ENCODE measurements at places on chromosomes 7 and 10. TPM values are rescaled to one million over a fixed set of nuclear protein-coding genes. Genes with fewer than 3 reads are reported as not detected.

The CFAP46 gene
- total RNA-seq, result under 0.01 TPM

The NYAP1 gene
- under 0.01 TPM for total RNA-seq

The CALHM3 gene
- 0.27 TPM for total RNA-seq

The POP7 gene
- total RNA-seq, result 31.8 TPM

The LAMB1 gene
- total RNA-seq, result 0.27 TPM

- DNase-seq, result no peak
Measured at GRCh38 chr10:110396284-110396651, 91.5 kb upstream of the SMNDC1 start.

DNA sequence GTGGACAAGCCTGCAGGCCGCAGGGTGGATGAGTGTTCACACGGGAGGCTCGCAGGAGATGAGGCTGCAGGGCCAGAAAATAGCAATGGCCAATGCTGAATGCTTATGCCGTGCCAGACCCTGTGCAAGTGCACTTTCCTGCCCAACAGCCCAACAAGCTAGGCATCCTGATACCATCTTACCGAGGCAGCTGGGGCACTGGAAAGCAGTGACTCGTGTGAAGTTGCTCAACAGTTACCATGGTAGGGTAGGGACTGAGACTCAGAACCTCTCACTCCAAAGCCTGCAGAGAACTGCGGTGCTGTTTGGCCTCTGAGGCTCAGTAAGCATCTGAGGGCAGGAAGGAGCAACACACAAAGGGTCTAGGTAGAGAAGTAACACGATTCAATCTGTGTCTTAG is 43.7 kb downstream of the JAZF1 start:
- DNase-seq, result no peak

DNA sequence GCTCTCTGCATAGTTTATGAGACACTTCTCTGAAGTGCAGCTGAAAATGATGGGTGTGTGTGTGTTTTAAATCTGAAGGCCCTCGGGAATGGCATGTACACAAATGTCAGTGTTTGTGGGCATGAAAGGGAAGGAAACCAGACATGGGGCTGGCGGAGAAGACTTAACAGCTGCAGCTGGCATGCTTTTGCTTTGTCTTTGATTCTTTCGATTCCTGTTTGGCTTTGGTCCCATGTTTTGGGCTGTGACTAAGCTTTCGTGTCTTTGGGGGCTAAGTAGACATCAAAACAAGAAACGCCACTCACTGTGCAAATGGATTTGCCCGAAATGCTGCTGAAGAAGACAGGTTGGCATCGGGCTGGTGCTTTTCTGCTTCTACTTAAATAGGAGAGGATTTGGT is 179.3 kb downstream of the PFKFB3 start:
- DNase-seq, result peak; percentile 22

GRCh38 chr7:151550656-151551286 is 31.1 kb upstream of the RHEB start:
- DNase-seq, result no peak

DNA sequence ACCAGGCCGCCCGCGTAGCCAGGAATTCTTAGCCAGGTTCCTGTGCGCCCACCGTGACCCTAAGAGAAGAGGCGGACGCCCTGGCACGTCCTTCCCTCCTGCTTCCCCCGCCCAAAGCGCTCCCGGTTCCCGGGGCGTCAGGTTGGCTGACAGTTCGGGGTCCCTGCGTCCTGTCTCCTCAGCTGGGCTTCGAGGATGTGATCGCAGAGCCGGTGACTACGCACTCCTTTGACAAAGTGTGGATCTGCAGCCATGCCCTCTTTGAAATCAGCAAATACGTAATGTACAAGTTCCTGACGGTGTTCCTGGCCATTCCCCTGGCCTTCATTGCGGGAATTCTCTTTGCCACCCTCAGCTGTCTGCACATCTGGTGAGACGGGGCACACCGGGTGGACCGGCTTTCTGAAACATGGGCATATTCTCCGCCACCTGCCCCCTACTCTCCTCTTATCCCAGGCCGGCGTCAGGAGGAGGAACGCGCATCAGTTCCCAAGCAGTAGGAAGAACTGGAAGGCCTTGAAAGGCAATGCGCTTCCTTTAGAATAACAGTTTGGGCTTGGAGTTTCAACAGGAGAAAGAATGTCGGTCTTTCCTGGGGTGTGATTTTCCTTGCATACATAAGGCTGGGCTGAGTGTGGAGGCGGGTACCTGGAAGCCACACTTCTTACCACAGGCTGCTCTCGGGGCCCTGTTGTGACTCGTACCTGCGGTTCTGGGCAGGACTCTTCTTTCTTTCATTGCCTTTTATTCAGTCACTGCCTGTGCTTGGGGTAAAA is 728 bp downstream of the CAV2 start:
- no peak for DNase-seq

DNA sequence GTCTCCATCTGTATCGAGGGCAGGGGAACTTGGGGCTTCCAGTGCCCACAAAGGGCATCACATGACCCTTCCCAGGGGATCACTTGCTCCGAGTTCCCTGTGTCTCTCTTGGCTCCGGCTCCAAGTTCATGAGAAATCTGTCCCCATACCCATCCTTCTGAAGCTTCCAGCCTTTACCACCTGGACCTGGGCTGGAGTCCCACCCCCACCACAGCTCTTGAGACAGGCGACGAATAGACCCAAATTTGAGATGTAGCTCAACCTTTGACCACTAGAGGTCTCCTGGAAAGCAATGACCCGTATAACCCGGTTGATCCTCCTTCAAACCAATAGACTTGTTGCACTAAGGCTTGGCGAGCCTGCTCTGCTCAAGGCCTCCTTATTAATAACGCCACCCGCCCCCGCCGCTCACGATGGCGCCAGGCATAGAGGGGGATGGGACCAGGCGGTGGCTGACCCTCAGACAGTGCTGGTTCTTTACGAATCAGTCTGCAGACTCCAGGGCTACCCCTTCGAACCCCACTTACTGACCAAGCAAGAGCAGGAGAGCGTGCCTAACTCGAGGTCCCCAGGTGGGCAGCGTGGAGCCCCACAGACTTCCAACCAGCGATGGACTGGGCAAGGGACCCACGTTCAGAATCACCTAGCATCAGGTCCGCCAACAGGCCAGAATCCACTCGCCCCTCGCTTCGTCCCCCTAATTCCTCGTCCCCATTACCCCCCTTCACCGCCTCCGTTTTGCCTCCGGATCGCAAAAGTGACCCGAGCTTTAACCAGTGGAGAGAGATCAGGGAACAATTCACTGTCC is 4.4 kb upstream of the ARID5B start:
- DNase-seq, result peak; percentile 90

DNA sequence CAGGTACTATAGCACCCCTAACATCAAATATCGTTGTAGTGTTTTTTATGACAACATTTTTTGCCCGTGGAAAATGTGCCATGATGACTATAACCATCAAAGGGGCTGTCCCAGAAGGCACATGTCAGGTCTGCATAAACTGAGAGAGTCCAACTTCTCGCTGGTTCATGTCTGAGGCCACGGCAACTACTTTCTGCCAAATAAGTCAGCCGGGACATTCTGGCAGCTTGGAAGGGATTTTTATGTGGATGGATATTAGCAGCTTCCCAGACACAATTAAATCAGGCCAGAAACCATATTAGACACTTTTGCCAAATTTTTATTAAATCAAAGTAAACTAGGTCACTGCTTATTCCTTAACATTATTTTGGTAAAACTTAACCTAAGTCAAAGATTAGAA is 477.4 kb upstream of the FZD8 start:
- DNase-seq, result no peak

DNA sequence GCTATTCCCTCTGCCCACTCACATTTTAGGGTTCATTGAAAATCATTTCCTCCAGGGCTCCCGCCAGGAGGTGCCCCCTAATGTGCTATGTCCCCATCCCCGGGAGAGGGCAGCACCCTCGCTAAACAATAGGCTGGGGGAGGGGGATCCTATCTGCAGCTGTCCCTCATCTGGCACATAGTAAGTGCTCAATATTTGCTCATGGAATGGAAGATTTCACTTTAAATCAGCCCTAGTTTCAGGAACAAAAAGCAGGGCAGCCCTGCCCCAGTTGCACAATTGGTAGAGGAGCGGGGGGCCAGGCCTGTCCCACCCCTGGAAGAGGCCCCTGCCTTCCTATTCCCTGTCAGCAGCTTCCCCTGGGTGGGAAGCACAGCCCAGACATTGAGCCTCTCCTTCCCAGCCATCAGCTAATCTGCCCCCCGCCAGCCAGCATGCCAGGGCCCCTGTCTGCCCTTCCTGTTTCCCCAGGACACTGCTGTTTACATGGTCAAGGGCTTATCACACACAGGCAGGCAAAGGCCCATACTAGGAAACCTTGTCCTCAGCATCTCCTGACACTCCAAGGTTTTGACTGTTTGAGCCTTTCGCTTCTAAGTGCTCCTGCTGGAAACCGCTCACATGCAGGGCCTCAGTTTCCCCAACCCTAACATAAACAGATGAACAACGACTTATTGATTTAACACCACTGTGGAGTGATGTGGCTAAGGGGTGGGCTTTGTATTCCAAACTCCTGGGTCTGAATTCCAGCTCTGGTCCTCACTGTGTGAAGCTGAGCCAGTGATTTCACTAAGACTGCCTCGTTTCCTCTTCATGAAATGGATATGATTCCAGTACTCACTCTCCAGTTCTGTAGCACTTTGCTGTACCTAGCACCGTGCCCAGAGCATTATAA is 130.7 kb upstream of the ZMIZ1 start:
- DNase-seq, result peak; percentile 62

DNA sequence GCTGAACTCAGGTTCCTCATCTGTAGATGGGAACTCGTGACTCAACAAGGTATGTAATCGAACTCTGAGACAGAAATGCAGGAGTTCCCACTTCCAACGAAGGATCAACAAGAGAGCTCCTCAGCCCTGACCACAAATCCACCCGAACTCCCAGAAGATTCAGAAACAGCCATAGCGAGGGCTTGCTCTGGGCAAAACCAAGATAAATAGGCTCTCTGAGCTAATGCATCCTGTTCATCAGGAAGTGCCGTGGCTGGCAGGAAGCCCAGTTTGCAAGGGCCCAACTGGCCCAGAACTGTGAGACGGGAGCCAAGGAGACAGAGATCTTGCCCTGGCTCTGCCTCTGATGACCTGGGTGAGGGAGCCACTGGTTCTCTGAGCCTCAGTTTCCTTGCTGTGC is 141.7 kb upstream of the PFKP start:
- DNase-seq, result no peak

DNA sequence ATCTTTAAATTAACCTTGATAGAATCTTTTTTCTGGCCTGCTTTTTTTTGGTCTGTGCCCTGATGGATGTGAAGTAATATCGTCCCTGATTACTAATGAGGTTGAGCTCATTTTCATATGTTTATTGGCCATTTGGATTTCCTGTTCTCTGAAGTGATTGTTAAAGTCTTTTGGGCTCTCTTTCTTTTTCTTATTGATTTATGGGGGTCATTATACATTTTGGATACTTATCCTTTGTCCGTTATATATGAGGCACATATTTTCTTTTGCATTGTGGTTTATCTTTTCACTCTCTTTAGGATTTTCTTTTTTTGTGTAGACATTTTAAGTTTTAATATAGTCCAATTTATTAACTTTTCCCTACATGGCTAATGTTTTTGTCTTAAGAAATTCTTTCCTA is 12.6 kb downstream of the SLK start:
- DNase-seq, result no peak

GRCh38 chr7:43834463-43835251 is 34.7 kb downstream of the MRPS24 start:
- DNase-seq, result peak; percentile 23

Measured in hematopoietic multipotent progenitor cell (in vitro differentiated cells).